ENCODE measurements at places on chromosomes 4 and X.

GRCh38 chr4:95267081-95267480 lies 281.7 kb downstream of the UNC5C start:
- no peak for DNase-seq

- DNase-seq, result no peak
Measured at GRCh38 chr4:25658777-25659176, 3.1 kb downstream of the SLC34A2 start.

- DNase-seq, result peak; percentile 62
Measured at GRCh38 chr4:165207016-165207430, 338 bp upstream of the KLHL2 start.

DNA sequence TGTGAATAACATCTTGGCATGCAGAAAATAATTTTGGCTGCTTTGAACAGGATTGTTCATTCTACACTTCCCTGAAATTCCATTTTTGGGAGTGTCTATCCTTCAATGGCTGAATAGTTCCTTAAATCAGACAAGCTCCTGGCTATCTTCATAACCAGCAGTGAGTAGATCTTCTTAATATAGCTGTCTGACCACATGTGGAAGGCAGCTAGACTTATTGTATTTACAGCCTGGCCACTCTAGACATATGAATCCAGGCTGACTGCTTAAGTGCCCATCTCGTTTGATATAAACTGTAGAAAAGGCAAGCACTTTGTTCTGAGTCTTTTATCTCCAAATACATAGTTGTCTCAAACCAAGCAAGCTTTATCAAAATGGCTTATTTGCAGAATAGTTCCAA lies 40.0 kb downstream of the PWWP3B start:
- DNase-seq, result no peak

GRCh38 chrX:95703696-95704095 lies 980.9 kb upstream of the DIAPH2 start:
- no peak for DNase-seq

DNA sequence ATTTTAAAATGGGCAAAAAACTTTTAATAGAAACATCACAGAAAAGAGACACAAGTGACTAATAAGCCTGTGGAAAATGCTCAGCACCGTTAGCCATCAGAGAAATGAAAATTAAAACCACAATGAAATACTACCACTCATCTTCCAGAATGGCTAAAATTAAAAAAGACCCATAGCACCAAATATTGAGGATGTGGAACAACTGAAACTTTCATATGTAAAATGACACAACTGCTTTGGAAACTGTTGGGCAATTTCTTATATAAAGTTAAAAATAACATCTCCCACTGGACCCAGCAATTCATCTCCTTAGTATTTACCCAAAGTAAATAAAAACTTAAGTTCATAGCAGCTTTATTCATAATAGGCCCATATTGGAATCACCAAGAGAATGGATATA lies 94.2 kb downstream of the TENM3 start:
- no peak for DNase-seq

GRCh38 chrX:17052210-17052609 lies 105.8 kb downstream of the REPS2 start:
- DNase-seq, result no peak

DNA sequence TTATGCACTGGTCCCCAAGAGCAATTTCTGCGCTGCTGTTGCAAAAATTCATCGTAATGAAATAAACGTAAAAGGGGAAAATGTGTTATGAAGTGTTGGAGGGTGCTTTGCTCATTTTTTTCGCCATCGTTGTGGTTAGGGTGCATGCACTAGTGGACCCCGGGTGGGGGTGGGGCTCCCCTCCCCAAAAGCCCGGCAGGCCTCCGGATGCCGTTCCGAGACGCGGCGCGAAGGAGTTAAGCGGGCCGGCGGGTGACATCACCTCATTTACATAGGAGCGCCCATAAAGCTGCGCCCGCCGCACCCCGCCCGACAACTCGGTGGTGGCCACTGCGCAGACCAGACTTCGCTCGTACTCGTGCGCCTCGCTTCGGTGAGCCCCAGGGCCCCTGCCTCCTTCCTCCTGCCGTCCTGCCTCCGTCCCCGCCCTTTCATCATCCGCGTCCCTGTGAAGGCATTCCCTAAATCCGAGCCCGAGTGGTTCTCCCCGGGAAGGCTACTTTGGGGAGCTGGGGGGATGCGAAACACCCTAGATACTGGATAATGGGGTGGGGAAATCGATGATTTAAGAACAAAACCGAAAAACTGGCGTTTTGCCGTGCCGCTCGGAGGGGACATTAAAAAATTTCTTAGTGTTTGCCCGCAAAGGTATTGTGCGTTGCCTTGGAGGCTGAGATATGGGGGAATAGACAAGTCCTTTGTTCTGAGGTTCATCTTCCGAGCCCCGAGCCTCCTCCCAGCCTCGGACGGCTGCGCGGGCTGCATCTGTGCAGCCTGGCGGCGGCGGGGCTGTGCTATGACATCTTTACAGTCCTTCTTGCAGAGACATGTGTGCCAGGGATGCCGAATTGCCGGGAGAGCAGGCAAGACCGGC lies at the start of gene TMSB4X:
Gene TMSB4X, plus strand, starts transcription at position 315 of the 874 bp plus-strand sequence.
- DNase-seq, result peak; percentile 71

Measured in amygdala (tissue), 56 donors.